ENCODE measurements at places on chromosomes 13 and 19.
A peak's percentile ranks its signal among the peaks of the same experiment; 100 is the strongest.

DNA sequence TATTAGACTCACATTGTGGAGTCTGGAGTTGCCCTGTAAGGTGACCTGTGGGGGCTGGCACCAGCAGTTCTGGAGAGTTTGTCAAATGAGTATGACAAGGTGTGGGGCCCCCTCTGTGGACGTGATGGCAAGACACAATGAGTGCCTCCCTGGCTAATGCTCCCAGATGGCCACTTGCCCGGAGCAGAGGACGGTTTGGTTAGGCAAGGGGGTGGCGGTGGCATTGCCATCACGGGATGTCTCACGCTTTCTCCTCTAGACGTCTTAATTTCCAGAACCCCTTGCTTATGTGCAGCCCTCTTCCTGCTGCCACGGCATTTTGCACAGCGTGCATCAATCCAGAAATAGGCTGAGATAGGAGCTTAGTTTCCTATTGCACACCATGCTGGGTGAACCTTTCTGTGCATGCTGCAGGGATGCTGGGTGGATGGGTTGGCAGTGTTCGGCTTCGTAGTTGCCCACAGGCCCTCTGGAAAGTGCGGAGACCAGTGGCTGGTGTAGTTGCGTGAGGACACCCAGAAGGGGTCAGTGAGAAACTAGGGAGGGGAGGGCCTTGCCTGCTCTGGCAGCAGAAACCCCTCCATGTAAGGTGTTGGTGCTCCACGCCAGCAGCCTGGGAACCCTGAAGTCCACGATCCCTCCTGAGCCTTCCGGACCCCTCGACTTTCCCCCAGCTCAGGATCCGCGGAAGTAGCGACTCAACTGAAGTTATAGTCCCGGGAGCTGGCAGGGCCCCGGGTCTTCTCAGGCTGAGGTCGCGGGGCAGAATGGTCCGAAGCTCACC, 18.1 kb upstream of the LRP3 start:
- DNase-seq = peak; percentile 42

GRCh38 chr13:99009987-99010551, 32.2 kb upstream of the DOCK9 start:
- DNase-seq = no peak

- DNase-seq = no peak
Measured at GRCh38 chr13:114141261-114141996, 9.0 kb upstream of the RASA3 start.

GRCh38 chr13:39684531-39685137, 29.2 kb downstream of the COG6 start:
- DNase-seq = peak; percentile 92

- DNase-seq = no peak
Measured at GRCh38 chr19:38915329-38916321, 3.6 kb upstream of the CCER2 start.

GRCh38 chr19:48689449-48689848, 6.3 kb upstream of the FUT2 start:
- DNase-seq = no peak

GRCh38 chr13:75461314-75461713, 20.7 kb downstream of the TBC1D4 start:
- no peak for DNase-seq

DNA sequence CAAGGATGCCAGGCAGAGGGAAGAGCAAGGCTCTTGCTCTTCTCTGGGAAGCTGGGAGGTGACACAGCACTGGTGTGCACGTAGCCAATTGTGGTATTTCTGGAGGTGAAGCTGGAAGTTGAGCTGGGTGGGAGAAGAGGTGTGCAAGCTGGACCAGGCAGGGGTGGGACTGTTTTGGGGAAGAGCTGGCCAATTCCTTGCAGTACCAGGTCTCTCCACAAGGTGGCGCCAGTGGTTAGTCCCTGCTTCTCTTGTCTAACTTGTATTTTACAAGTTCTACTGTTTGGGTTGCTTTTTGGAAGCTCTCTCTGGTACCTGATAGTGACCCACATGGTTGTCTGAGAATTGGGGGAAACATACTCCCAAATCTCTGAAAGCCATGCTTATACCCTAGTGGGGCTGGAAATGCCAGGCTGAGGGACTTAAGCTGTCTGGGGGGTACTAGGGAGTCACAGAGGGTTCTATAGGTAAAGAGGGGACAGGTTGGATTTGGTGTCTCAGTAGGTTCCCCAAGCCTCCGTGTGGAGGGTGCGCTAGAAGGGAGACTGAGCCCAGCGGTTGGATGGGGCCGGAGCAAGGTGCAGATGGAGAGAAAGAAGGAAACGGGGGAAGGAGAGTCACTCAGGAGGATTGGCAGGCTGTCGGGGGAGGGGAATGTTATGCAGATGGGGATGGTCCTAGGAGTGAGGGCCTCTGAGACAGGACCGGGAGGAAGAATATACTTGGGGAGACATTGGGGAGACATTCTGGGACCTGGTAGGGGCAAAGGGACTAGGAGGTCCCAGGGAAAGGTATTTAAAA, 3.0 kb downstream of the HPN start:
- peak; percentile 58 for DNase-seq

DNA sequence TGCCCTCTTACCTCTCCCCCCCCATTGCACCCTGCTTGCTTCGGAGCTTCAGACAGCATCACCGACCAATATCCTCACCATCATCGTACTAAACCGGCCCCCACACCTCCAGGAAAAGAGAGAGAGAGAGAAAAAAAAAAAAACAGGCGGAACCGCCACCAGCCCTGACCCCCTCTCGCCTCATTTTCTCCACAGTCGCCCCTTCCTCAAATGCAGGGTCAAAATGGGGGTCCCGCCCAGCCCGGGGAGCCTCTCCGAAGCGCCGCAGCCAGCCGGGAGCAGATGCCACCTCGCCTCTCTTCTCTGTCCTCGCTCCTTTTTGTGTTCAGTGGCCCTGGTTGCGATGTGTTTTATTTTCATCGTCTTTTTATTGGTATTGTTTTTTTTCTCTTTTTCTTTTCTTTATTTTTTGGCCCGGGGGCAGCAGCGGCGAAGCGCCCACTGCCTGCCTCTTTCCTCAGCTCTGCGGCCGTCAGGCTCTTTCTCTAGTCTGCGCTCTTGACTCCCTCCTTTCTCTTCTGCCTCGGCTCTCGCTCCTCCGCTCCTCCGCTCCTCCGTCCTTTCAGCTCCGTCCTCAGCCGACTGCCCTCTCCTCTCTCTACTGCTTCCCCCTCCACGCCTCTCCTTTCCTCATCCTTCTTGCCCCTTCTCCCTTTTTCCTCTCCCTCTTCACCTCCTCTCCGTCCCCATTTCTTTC, 41.4 kb downstream of the DEDD2 start:
- peak; percentile 29 for DNase-seq

DNA sequence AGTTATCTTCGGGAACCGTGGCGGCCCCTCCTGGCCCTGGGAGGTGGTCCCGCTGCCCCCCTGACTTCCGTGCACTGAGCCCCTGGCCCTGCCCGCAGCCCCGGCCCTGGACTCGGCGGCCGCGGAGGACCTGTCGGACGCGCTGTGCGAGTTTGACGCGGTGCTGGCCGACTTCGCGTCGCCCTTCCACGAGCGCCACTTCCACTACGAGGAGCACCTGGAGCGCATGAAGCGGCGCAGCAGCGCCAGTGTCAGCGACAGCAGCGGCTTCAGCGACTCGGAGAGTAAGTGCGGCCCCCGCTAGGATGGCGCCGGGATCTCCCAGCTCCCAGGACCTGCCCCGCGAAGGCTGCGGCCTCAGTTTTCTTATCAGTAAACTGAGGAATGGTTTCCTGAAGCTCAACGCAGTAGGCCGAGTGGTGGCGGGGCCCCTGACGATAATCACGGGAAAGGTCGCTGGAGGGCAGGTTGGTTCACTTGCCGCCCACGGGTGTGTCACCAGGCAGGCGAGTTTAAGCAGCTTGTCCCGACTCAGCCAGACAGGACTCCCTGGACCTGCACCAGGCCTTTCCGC, 924 bp downstream of the RGCC start:
- peak; percentile 63 for DNase-seq

All from hematopoietic multipotent progenitor cell treated with erythropoietin and hydrocortisone succinate and interleukin-3 and kit ligand, for 6 days (in vitro differentiated cells).